RPMI7951 (cell line): ENCODE measurements at places on chromosomes 11 and 22. TPM values are rescaled to one million over a fixed set of nuclear protein-coding genes. Genes with fewer than 3 reads are reported as not detected.

- DNase-seq = no peak
Measured at GRCh38 chr11:70873736-70874412, 378.5 kb downstream of the SHANK2 start.

Gene PARVG
- total RNA-seq = 0.48 and 0.78 TPM in 2 replicates

Gene TEX12
- 0.29 and 0.48 TPM in 2 replicates for total RNA-seq

DNA sequence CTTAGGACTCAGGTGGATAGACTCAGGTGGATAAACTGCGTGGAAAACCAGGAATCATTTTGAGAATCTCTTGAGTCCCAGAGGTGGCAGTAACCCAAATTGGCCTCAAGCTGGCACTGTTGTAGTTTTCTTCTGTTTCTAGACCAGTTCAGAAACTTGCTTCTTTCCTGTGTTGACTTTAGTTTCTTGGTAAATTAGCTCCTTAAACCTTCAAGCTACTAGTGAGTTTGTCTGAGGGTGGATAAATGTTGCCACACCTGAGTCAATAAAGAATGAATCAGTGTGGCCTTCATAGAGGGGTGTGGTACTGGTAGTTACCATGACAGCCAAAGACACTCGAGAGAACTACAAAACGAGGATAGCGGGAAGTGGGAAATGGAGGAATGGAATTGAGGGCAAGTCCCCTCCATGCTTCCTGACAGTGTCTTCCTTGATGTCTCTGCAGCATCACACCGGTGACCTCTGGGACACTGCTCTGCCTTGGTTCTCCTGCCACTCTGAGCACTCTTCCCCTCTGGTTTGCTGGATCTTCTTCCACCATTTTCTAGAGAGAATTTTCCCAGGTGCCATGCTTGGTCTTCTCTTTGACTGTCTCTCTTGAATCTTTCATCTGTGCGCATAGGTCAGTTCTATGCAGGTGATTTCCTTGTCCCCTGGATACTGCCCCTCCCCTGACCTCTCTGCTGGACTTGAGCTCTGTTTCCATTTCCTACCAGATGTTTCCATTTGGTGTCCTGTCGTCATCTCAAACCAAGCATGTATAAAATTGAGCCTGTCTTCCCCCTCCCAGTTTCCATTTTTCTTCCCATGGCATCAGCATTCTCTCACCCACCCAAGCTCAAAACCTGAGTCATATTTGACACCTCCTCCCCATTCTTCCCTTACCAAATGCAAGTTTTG, 7.2 kb downstream of the POLD4 start:
- DNase-seq = peak; percentile 57

- DNase-seq = no peak
Measured at GRCh38 chr11:73995731-73996130, 13.1 kb upstream of the UCP2 start.

GRCh38 chr22:26321469-26321913, 107.6 kb upstream of the ASPHD2 start:
- peak; percentile 84 for DNase-seq

Gene CLDN5
- total RNA-seq = not detected in 2 replicates

DNA sequence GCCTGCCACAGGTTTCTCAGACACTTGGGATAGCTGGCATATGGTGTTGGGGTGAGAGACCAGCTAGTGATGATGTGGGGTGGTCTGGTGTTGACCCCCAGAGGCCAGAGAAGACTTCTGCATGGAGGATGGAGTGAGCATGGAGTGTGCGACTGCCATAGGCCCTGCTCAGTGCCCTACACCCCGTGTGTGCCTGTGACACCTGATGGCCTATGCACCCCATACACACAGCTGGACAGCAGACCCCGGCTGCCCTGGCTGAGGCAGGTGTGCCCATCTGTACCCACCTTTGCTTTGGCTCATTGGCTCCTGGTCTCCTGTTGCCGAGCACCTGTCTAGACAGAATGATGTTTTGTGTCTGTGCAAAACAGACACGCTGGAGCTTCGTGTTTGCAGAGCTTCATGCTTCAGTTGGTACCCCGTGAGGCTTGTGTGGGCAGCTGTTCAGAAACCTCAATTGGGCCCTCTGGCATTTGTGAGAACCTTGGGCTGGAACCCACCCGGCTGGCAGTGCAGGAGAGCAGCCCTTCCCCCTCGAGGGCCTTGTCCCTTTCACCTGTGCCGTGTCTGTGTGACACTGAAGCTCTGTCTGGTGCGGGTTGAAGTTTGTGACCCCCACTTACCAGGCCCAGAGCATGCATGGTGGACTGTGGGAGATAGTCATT, 27.6 kb downstream of the BCR start:
- DNase-seq = no peak

- no peak for DNase-seq
Measured at GRCh38 chr22:20980938-20981722, 967 bp upstream of the LZTR1 start.

Gene KLHDC7B
- not detected in 2 replicates for total RNA-seq

Gene CDCA5
- 41.7 and 45.7 TPM in 2 replicates for total RNA-seq

Gene TRIM51
- total RNA-seq = not detected in 2 replicates

- DNase-seq = no peak
Measured at GRCh38 chr11:7524462-7525235, 10.8 kb downstream of the PPFIBP2 start.

- DNase-seq = no peak
Measured at GRCh38 chr11:131411636-131412035, 41.2 kb downstream of the NTM start.

GRCh38 chr22:50308597-50308935, 1.1 kb upstream of the PLXNB2 start:
- peak; percentile 79 for DNase-seq

Gene DRD4
- not detected in 2 replicates for total RNA-seq

DNA sequence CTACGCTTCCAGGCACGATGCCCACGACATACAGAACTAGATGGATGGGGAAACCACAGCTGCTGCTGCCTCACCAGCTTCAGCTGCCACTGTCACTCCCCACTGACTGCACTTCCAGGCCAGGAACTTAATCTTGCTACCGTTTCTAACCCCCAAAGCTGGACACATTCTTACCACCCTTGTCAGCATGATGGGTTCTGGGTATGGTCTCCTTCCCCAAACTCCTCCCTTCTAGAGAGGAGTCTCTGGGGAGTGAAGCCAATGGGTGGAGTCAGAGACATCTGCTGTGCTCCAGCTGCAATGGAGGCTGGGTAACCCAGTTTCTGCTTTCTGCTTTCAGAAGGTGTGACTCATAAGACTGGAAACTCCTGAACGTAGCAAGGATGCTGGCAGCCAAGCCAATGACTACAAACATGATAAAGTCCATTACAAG, 87.0 kb upstream of the THY1 start:
- peak; percentile 90 for DNase-seq

Gene KDM4D
- total RNA-seq = 2.1 and 3.0 TPM in 2 replicates

GRCh38 chr11:88604260-88604659, 266.7 kb upstream of the CTSC start:
- no peak for DNase-seq

Gene C22orf42
- not detected in 2 replicates for total RNA-seq

Gene RBMXL2
- 0.12 TPM in 1 of 2 replicates, not detected in the other for total RNA-seq

GRCh38 chr11:110762590-110762989, 50.4 kb upstream of the ARHGAP20 start:
- DNase-seq = no peak

DNA sequence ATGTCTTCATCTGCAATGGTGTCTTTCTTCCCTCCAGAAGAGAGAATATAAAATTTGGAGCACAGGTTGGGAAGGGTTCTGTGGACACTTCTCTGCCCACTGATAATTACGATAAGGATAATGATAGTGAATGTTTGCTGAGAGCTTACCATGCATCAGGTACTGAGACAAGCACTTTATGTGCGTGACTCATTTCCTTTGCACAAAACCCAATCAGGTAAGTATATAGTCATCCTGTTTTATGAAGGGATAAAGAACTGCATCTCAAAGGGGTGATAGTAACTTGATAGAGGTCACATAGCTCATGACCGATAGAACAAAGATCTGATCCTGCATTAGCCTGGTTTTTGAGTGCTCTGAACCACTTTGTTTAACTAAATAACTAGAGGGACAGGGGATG, 9.4 kb downstream of the DRD2 start:
- no peak for DNase-seq

- DNase-seq = no peak
Measured at GRCh38 chr11:120183701-120184141, 27.1 kb upstream of the OAF start.

Gene PRDX5
- 245 and 355 TPM in 2 replicates for total RNA-seq

GRCh38 chr11:109425554-109425953, 3.6 kb downstream of the C11orf87 start:
- no peak for DNase-seq

Gene KRTAP5-5
- total RNA-seq = not detected in 2 replicates

Gene MED17
- 36.5 and 41.3 TPM in 2 replicates for total RNA-seq

Gene OR6T1
- not detected in 2 replicates for total RNA-seq

DNA sequence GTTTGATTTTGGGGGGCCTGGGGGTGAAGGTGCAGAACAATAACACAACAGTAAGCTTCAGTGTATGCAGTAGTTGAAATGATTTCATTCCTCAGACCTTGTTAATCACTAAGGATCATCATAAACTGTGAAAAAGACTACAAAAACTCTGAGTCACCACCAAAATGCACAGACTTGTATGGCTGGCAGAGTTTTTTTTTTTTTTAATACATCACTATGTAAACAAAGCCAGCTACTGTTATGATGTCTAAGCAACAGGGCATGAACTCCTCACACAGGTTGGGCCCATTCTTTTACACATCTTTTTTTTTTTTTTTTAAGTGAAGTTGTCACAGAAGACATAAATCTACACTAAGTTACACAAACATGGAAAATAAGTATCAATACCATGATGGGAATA, 311.9 kb downstream of the GUCY1A2 start:
- peak; percentile 69 for DNase-seq

DNA sequence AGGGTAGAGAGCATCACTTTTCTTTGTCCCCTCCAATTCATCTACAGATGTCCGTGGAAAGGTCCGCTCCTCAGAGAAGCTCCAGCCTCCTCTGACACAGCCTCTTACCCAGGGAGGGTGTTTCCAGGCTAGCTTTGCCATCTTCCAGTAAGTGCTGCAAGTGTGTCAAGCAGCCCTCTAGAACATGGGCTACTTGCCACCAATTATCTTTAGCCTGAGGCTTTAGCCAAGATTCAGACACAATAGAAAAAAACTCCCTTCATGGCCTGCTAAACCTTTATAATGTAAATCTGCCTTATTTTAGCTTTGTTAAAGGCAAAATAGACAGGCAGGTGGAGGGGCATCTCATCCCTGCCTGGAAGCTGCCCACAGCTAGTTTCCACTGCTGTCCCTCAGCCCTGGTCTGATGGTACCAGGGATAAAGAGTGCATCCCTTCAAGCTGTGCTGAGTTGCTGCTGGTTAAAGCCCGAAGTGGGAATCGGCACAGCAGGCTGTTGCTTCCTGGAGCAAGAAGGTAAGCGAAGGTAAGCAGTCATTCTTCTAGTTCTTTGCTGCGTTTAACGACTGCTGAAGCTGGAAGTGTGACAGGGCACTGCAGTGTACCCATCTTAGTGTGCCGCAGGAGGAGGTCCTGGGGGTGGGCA, 190.1 kb upstream of the E2F8 start:
- no peak for DNase-seq

Gene CTTN
- total RNA-seq = 96.7 and 107 TPM in 2 replicates

GRCh38 chr11:64834723-64835615, 9.5 kb downstream of the CDC42BPG start:
- DNase-seq = peak; percentile 69

DNA sequence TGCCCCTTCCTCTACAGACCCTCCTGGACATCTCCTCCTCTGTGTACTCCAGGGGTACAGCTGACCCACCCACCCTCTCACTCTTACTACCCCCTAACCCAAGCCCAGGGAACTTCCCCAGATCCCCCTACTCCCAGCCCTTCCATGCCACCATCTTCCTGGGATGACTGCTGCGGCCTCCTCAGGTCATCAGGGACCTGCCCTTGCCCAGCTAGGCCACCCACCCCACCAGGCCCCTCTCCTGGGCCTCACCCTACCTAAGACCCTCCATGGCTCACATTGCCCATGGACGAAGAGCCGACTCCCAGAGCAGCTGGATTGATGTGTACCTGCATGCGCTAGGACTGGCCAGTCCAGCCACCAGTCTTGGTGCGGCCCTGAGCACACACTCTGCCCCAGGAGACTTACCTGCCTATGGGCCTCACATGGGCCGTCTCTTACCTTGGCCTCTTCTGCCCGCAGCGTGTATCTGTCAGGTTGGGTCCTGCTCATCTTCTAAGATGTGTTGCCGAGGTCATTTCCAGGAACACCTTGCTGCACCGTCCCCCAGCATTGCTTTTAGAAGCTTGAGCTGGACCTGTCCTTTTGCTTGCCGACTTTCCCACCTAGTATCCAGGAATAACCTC, 2.0 kb upstream of the CLDN5 start:
- no peak for DNase-seq

GRCh38 chr11:127308291-127308690, 307.7 kb upstream of the KIRREL3 start:
- DNase-seq = no peak

GRCh38 chr11:104678408-104678807, 219.9 kb downstream of the CASP12 start:
- no peak for DNase-seq

Gene ELFN2
- under 0.01 TPM in 1 of 2 replicates, not detected in the other for total RNA-seq

DNA sequence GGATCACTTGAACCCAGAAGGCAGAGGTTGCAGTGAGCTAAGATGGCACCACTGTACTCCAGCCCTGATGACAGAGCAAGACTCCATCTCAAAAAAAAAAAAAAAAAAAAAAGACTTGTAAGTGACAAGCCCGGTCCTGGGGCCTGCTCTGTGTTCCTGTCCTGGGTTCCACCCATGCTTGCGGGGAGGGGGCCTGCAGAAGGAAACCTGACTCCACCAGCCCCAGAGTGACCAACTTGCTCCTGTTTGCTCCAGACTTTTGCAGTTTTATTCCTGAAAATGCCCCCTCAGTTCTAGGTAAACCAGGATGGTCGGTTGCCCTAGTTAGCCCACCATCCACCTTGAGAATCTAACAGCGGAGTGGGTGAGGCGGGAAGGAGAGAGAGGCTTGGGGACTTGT, 10.1 kb upstream of the LRP5 start:
- DNase-seq = no peak

GRCh38 chr11:104219096-104219495, 55.1 kb upstream of the PDGFD start:
- DNase-seq = no peak

GRCh38 chr11:36953976-36954375, 355.9 kb upstream of the RAG2 start:
- DNase-seq = no peak

Gene SHANK2
- total RNA-seq = under 0.01 and 0.10 TPM in 2 replicates

GRCh38 chr11:128809128-128809527, 58.0 kb downstream of the KCNJ1 start:
- DNase-seq = no peak

GRCh38 chr11:6745465-6746015, 26.2 kb downstream of the OR2AG2 start:
- DNase-seq = no peak

DNA sequence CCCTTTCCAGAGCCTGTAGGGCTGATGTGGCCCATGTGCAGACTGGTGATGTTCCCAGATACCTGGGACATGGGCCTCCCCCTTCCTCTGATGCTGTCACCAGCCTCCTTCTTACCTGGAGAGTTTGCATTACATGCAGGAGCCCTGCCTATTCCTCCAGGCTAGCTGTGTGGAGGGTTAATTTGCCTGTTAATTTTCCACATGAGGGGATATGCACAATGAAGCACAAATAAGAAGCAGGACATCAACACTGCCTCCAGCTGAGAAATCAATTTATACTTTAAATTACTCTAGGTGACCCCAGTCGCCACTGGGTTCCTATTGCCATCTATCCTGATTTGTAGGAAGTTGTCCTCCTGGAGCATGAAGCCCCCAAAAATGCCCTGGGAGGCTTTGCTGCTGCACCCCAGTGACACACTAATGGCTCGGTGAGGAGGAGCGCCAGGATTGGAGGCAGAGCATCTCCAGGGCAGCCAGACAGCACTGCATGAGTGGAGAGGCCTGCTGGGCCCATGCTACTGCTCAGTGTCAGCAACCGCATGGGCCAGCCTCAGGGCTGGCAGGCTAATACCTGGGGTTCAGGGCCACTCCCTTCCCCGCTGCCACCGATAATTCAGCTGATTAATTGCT, 101.6 kb upstream of the USP47 start:
- DNase-seq = no peak
